ENCODE measurements at places on chromosomes 16 and 17. TPM values are rescaled to one million over a fixed set of nuclear protein-coding genes. Genes with fewer than 3 reads are reported as not detected.
A peak's percentile ranks its signal among the peaks of the same experiment; 100 is the strongest.

NPIPA5 gene
- total RNA-seq = 6.5 TPM

- H3K4me1 ChIP-seq = peaks cover 9% of the 10 kb centered on the region
- H3K27ac ChIP-seq = no peak overlapping the region
- no peaks in the 10 kb centered on the region for H3K27me3 ChIP-seq
Observed at GRCh38 chr17:61418449-61418848, 18.8 kb downstream of the TBX2 start.

TTYH2 gene
- total RNA-seq = 14.8 TPM

- peaks cover 42% of the 10 kb centered on the region for H3K4me1 ChIP-seq
- H3K27me3 ChIP-seq = no peaks in the 10 kb centered on the region
- peak overlapping the region; percentile 78 for H3K27ac ChIP-seq
- no peak overlapping the region for H3K4me3 ChIP-seq
- no peaks in the 10 kb centered on the region for H3K36me3 ChIP-seq
- peak; percentile 82 for DNase-seq
Observed at GRCh38 chr16:16150117-16150877, 73.0 kb downstream of the ABCC6 start.

- no peak overlapping the region for H3K4me3 ChIP-seq
- peak; percentile 13 for DNase-seq
- H3K4me1 ChIP-seq = no peaks in the 10 kb centered on the region
- no peaks in the 10 kb centered on the region for H3K36me3 ChIP-seq
- peak overlapping the region; percentile 9 for H3K27ac ChIP-seq
Observed at GRCh38 chr17:71975331-71975801, 145.5 kb upstream of the SOX9 start.

DNA sequence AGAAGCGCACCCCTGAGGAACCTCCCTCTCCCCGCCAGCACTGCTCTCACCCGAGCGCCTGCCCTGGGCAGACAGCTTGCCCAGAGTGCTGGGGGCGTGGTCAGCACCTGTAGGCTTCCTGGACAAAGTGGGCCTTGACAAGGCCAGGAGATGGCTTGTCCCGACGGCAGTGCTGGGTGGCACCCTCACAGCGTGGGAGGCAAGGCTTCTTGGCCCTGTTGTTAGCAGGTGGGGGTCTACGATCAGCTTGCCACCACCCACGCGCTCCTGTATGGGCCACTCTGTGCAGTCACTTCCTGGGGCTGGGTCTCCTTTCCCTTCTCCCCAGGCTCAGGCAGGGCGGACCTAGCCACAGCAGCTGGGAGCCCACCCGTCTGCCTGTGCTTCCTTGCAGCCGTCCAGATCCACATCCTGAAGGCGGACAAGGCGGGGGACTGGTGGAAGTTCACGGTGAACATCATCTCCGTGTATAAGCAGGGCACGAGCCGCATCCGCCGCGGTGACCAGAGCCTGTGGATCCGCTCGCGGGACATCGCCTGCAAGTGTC, 218.0 kb downstream of the NTN1 start:
- peaks cover 27% of the 10 kb centered on the region for H3K4me1 ChIP-seq
- H3K27ac ChIP-seq = peak overlapping the region; percentile 75
- H3K27me3 ChIP-seq = no peaks in the 10 kb centered on the region
- H3K4me3 ChIP-seq = no peak overlapping the region
- DNase-seq = peak; percentile 31
- H3K36me3 ChIP-seq = no peaks in the 10 kb centered on the region

GRCh38 chr16:10770907-10771306, 27.3 kb downstream of the NUBP1 start:
- no peak for DNase-seq
- H3K36me3 ChIP-seq = no peaks in the 10 kb centered on the region
- no peak overlapping the region for H3K27ac ChIP-seq
- no peaks in the 10 kb centered on the region for H3K4me1 ChIP-seq
- no peak overlapping the region for H3K4me3 ChIP-seq
- H3K27me3 ChIP-seq = no peaks in the 10 kb centered on the region

CD68 gene
- total RNA-seq = 14.8 TPM

HS3ST3B1 gene
- total RNA-seq = 1.6 TPM

SLC13A2 gene
- not detected for total RNA-seq

DNA sequence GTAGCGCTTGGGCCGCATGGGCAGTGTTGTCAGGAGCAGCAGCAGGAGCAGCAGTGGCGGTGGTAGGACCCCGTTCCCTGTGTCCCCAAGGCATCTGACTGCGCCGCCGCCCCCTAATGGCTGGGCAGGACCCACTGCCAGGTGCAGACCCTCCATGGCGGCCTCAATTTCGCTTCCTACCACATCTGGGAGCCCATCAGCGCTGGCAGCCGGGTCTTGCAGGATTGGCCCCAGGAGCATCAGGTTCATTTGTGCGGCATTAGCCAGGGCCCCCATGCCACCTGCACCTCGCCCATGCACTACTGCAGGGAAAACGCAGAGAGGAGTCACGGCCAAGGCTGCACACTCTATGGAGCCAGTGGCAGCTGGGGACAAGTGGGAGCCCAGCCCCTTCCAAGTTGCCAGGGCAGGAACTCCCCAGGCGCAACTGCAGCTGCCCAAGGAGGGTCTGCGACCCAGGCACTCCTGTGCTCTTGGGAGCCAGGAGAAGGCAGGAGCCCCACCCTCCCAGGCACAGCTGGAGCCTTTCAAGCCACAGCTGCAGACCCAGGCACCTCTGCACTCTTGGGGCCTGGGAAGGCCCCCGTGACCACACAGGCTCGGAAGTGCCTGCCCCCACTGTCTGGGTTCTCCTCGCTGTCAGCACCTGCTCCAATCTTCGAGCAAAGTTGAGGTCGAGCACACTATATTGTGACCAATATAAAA, 594.2 kb downstream of the KCNJ18 start:
- no peaks in the 10 kb centered on the region for H3K36me3 ChIP-seq
- no peak for DNase-seq
- H3K4me3 ChIP-seq = no peak overlapping the region
- H3K4me1 ChIP-seq = no peaks in the 10 kb centered on the region
- no peaks in the 10 kb centered on the region for H3K27me3 ChIP-seq

DNA sequence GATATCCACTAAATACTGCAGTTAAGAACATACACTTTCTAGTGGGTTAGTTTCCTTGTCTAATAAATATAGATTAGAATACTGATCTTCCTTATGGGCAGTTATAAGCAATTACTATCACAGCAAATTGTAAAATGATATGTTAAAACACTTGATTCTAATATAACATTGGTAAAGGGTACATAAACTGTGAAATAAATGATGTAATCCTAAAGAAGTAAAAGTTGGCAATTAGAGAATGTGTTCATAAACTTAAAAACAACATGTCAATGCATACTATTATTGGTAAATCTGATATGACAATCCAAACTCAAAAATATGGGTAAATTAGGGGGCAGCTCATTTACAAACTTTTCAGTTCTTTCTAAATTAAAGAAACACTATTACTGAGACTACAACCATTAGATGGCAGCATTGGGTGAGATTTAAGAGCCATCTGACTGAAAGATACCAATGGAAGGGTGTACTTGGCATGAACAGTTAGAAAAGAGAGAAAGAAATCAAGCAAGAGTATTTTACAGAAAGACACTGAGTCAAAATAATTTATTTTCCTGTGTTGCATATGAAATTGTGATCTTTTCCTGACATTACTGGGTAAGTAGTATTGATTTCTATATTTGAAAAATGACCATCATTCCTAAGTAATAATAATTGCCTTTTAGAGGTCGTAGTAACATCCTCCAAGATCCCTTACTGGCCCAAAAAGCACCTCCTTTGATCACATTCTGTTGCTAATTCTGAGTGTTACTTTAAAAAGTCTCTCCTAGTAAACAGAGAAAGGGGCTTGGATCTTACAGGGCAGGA, 119.6 kb downstream of the SPAG9 start:
- no peak for DNase-seq
- peaks cover 31% of the 10 kb centered on the region for H3K36me3 ChIP-seq
- no peak overlapping the region for H3K27ac ChIP-seq

SEZ6L2 gene
- 19.2 TPM for total RNA-seq

DPEP3 gene
- not detected for total RNA-seq

GRCh38 chr17:34578656-34579016, 746 bp upstream of the TMEM132E start:
- no peak overlapping the region for H3K4me3 ChIP-seq
- peaks cover 36% of the 10 kb centered on the region for H3K4me1 ChIP-seq
- no peak for DNase-seq

DNA sequence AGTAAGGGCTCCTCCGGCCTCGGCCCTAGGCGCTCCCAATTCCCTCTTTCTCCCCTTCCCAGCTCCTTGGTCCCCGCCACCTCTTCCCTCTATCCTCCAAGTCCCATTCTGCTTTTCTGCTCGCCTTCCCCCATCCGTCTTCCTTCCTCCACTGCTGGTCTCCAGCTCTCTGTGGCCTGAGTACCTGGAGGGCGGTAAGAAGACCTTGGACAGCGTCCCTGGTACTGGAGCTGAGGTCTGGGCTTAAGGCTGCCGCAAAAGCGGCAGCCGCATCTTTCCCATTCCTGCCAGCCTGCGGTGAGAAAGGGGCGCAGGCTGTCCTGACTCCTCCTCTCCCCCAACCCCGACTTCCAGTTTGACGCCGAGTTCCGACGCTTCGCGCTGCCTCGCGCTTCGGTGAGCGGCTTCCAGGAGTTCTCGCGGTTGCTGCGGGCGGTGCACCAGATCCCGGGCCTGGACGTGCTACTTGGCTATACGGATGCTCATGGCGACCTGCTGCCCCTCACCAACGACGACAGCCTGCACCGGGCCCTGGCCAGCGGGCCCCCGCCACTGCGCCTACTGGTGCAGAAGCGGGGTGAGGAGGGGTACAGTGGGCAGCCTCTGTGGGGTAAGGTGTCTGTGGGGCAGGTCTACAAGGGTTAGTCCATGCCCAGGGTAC, 471 bp downstream of the PARD6A start:
- DNase-seq = peak; percentile 69
- peaks cover 65% of the 10 kb centered on the region for H3K4me1 ChIP-seq
- H3K36me3 ChIP-seq = no peaks in the 10 kb centered on the region
- H3K4me3 ChIP-seq = peak overlapping the region; percentile 33

- no peaks in the 10 kb centered on the region for H3K36me3 ChIP-seq
- H3K27me3 ChIP-seq = no peaks in the 10 kb centered on the region
- DNase-seq = no peak
- no peak overlapping the region for H3K4me3 ChIP-seq
Observed at GRCh38 chr17:70086516-70086915, 11.5 kb downstream of the KCNJ16 start.

DNA sequence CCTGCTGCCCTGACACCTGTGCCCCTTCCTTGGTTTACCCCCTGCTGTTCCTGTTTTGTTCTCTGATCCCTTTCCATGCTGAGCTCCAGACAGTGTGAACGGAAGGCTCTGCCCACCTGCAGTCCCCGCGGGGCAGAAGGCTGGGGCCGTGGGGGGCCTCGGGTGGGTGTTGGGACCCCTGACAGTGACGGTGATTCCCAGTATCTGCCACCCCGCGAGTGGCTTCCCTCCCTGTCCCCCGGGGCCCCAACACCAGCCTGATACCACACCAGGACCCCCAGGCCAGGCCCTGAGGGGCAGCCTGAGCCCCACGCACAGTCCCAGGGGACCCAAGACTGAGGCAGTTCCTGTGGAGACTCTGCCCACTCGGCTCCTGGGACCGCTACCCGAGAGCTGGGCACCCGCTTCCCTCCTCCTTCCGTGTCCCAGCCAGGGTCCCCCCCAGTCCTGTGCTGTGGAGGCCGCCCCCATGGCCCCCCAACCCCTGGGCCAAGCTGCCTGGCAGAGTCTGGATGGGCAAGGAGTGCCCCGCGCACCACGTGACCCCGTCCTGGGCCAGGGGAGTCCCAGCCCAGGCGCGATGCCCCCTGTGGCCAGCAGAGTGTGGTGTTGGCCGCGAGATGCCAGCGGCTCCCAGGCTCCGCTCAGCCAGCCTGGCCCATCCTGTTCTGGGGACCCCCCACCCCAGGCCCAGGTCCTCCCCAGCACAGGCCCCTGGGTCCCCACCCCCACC, 10.0 kb upstream of the C1QTNF8 start:
- H3K4me3 ChIP-seq = no peak overlapping the region
- peaks cover 18% of the 10 kb centered on the region for H3K4me1 ChIP-seq
- H3K27me3 ChIP-seq = no peaks in the 10 kb centered on the region
- H3K27ac ChIP-seq = no peak overlapping the region
- DNase-seq = peak; percentile 84

Data from body of pancreas (tissue), 4 donors.